ENCODE measurements at places on chromosomes 16 and 17. TPM values are rescaled to one million over a fixed set of nuclear protein-coding genes. Genes with fewer than 3 reads are reported as not detected.

Gene TBC1D26
- 0.39 TPM for total RNA-seq

Gene TEFM
- 9.2 TPM for total RNA-seq

Gene PVALEF
- not detected for total RNA-seq

Gene SIRT7
- 12.8 TPM for total RNA-seq

Gene CAMTA2
- 17.1 TPM for total RNA-seq

Gene HOXB13
- not detected for total RNA-seq

Gene CA10
- not detected for total RNA-seq

Gene CES5A
- total RNA-seq = not detected

Gene DUSP14
- total RNA-seq = 49.6 TPM

Gene ITGB3
- 38.3 TPM for total RNA-seq

Gene SNX20
- total RNA-seq = not detected

Gene RASD1
- 0.53 TPM for total RNA-seq

Gene TMEM238L
- not detected for total RNA-seq

Gene CCDC144A
- 8.8 TPM for total RNA-seq

Gene CSH2
- not detected for total RNA-seq

Gene CSF3
- not detected for total RNA-seq

Gene CYB5D1
- 14.7 TPM for total RNA-seq

Gene SLC16A13
- total RNA-seq = 0.85 TPM

Gene CD7
- not detected for total RNA-seq

Gene TGFB1I1
- total RNA-seq = 41.6 TPM

Gene RND2
- total RNA-seq = 0.20 TPM

Data from smooth muscle cell of the pulmonary artery (primary cell).